A549 treated with RU486 at 1 μM for 4 hours (cell line): ENCODE measurements at places on chromosomes 16 and 17. TPM values are rescaled to one million over a fixed set of nuclear protein-coding genes. Genes with fewer than 3 reads are reported as not detected.

C17orf50 gene
- total RNA-seq, result 0.33 to 0.70 TPM (median 0.53 TPM) in 4 of 5 replicates, not detected in the other

NPIPB13 gene
- total RNA-seq, result 0.81 to 4.3 TPM (median 2.6 TPM) in 5 replicates

COTL1 gene
- 468 to 629 TPM (median 585 TPM) in 5 replicates for total RNA-seq

MYL11 gene
- 0.69 to 1.1 TPM in 2 of 5 replicates, not detected in the others for total RNA-seq

RDM1 gene
- total RNA-seq, result 2.2 to 4.6 TPM (median 3.4 TPM) in 5 replicates

PABPN1L gene
- total RNA-seq, result not detected in 5 replicates
